ENCODE measurements at places on chromosomes 1 and 21. TPM values are rescaled to one million over a fixed set of nuclear protein-coding genes. Genes with fewer than 3 reads are reported as not detected.
A peak's percentile ranks its signal among the peaks of the same experiment; 100 is the strongest.

- DNase-seq = no peak
- H3K36me3 ChIP-seq = no peaks in the 10 kb centered on the region
- H3K27me3 ChIP-seq = no peaks in the 10 kb centered on the region
- H3K27ac ChIP-seq = no peak overlapping the region
- no peak overlapping the region for H3K4me3 ChIP-seq
Observed at GRCh38 chr1:200291106-200291505, 118.7 kb downstream of the ZNF281 start.

DNA sequence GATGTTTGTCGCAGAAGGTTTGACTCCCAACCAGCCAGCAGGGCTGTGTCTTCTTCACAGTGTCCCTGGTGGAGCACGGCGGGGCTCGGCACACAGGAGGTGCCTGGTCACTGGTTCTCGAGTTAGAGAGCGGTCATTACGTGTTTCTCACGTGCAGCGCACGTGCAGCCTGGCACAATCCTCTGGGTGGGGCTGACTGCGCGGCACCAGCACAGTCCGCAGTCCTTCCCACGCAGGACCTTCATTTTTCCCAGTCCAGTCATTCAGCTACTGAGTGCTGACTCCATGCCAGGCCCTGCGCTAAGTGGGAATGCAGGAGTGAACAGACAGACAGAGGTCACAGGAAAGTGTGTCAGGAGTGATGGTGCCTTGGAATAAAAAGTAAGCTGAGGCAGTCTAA lies 46.2 kb upstream of the GPR153 start:
- no peak for DNase-seq
- no peak overlapping the region for H3K4me3 ChIP-seq
- H3K27me3 ChIP-seq = no peaks in the 10 kb centered on the region
- no peaks in the 10 kb centered on the region for H3K4me1 ChIP-seq
- peaks cover 6% of the 10 kb centered on the region for H3K36me3 ChIP-seq
- no peak overlapping the region for H3K27ac ChIP-seq

DNA sequence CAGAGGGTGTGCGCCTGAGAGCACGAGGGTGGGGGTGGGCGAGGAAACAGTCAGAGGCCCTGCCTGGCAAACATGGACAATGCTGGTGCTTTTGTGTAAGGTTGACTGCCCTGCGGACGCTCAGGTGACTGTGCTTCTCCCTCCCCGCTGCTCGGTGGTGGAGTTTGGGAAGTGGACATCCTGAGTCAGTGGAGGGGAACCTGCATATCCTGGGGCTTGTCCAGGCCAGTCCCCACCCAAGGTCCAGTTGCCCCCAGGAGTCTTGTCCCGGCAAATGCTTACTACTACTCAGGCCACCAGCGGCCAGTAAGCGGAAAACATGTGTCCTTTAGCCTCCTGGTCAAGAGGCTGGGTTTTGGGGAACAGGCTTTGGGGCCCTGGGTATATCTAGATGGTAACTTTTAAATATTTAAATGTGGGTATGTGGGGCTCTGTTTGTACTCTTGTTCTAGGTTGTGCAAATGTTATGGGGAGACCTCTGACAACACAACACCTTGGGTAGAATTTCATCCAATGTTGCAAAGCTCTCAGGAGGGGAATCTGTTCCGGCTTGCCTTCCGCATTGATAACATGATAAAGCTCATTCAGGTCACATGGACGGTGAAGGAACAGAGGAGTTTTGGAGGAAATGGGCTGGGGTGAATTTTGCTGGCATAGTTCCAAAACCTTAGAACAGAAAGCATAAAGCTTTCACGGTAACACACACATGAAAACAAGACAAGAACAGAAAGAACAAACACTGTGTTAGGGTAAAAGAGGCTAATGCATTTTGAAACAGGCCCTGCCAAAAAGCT lies 364.9 kb downstream of the PRDM2 start:
- DNase-seq = no peak
- no peaks in the 10 kb centered on the region for H3K36me3 ChIP-seq
- H3K4me1 ChIP-seq = no peaks in the 10 kb centered on the region
- H3K4me3 ChIP-seq = no peak overlapping the region

DNA sequence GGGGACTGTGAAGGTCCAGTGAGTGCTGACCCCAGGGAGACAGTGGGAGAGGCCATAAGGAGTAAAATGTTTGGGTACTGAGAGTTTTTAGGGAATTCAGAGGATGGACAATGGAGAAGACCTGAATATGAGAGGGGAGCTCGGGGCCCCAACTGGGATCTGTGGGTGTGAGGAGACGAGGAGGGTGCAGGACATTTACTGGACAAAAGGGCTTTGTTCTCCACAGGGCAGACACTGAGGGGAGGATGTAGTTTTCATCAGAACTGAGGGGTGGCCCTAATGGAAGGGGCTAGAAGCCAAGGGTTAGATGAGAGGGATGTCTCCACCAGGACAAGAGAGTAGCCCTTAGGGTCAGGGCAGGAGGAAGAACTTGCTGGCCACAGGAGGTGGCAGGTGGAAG lies 30.0 kb downstream of the TMCC2 start:
- no peak overlapping the region for H3K27ac ChIP-seq
- H3K27me3 ChIP-seq = no peaks in the 10 kb centered on the region
- peaks cover 32% of the 10 kb centered on the region for H3K36me3 ChIP-seq
- DNase-seq = no peak

- peak; percentile 48 for DNase-seq
- H3K36me3 ChIP-seq = no peaks in the 10 kb centered on the region
- no peaks in the 10 kb centered on the region for H3K27me3 ChIP-seq
- H3K27ac ChIP-seq = no peak overlapping the region
- no peak overlapping the region for H3K4me3 ChIP-seq
Observed at GRCh38 chr1:230327892-230328284, 98.2 kb downstream of the PGBD5 start.

OVAAL gene
- total RNA-seq = not detected

SYNC gene
- total RNA-seq = not detected

TUFT1 gene
- total RNA-seq = 2.3 TPM

OR2L3 gene
- not detected for total RNA-seq
